Heart left ventricle (tissue), 16 donors: ENCODE measurements at places on chromosomes 7 and 10. TPM values are rescaled to one million over a fixed set of nuclear protein-coding genes. Genes with fewer than 3 reads are reported as not detected.

WNT8B gene
- polyA plus RNA-seq = not detected

- no peak overlapping the region for H3K27ac ChIP-seq
- DNase-seq = no peak
- peaks cover 8% of the 10 kb centered on the region for H3K4me1 ChIP-seq
- H3K4me3 ChIP-seq = no peak overlapping the region
- H3K36me3 ChIP-seq = no peaks in the 10 kb centered on the region
Measured at GRCh38 chr7:33075818-33076518, 13.4 kb upstream of the NT5C3A start.

- H3K4me1 ChIP-seq = no peaks in the 10 kb centered on the region
- H3K4me3 ChIP-seq = no peak overlapping the region
- DNase-seq = no peak
- no peak overlapping the region for H3K27ac ChIP-seq
Measured at GRCh38 chr7:72334066-72334465, 78.1 kb downstream of the CALN1 start.

DNA sequence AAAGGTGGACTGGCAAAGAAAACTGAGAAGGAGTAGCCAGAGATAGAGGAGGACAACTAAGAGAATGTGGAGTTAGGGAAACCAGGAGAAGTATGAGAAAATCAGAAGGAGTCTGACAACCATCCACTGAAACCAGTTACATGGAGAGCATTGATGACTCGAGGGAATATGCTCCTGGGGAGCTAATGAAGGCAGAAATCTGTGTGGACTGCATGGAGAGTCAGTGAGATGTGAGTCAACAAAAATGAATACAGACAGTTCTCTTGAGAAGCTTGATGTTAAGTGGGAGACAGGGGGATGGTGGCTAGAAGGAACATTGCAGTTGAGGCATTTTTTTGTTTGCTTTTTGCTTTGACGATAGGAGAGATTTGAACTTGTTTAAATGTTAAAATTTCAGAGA lies 34.3 kb upstream of the ZNF32 start:
- no peaks in the 10 kb centered on the region for H3K27me3 ChIP-seq
- H3K36me3 ChIP-seq = no peaks in the 10 kb centered on the region
- H3K4me3 ChIP-seq = no peak overlapping the region
- DNase-seq = no peak
- H3K4me1 ChIP-seq = peaks cover 7% of the 10 kb centered on the region

ATAD1 gene
- polyA plus RNA-seq = 17.5 TPM

GRCh38 chr10:75379212-75379724 lies 22.3 kb downstream of the ZNF503 start:
- no peaks in the 10 kb centered on the region for H3K27me3 ChIP-seq
- H3K4me1 ChIP-seq = no peaks in the 10 kb centered on the region
- no peak overlapping the region for H3K4me3 ChIP-seq
- no peak for DNase-seq

DNA sequence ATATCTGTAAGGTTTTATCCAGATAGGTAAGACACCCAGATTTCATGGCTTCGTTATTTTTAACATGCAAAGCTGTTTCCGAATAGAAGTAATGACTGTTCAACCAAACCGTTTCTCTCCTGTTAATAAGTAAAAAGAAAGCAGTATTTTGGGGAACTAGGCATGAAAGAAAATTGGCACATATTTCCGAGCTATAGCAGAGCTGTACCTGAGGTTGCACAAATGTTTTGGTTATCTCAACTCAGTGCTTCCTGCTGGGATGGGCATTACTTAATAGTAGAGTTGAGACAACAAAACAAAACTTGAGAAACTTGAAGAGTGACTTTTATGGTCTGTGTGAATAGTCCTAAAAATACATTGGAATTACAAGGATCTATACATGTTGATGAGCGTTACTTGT lies 564.3 kb upstream of the SORCS1 start:
- H3K27ac ChIP-seq = no peak overlapping the region
- H3K27me3 ChIP-seq = no peaks in the 10 kb centered on the region
- H3K36me3 ChIP-seq = no peaks in the 10 kb centered on the region
- H3K4me3 ChIP-seq = no peak overlapping the region

GRCh38 chr7:97697396-97697795 lies 34.5 kb upstream of the TAC1 start:
- no peak overlapping the region for H3K27ac ChIP-seq
- no peaks in the 10 kb centered on the region for H3K4me1 ChIP-seq
- H3K36me3 ChIP-seq = no peaks in the 10 kb centered on the region
- H3K4me3 ChIP-seq = no peak overlapping the region

DNA sequence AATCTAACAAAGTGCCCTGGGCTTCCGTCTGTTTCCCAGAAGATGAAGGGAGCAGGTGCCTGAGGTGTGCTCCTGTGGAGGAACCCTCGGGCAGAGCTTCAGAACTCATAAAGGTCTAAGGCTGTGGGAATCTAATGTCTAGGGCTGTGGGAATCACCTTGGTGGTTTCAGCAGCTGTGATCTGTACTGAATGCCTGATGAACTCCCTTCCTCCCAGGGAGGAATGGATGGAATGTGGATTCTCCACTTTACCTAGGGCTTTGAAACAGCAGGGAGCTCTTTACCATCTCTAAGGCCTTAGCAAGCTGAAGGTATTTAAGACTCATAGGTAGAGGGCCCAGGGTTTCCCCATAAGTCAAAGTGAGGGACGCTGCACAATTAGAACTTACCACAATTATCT lies 36.0 kb upstream of the SEMA3E start:
- no peaks in the 10 kb centered on the region for H3K4me1 ChIP-seq
- H3K36me3 ChIP-seq = no peaks in the 10 kb centered on the region
- DNase-seq = no peak
- no peak overlapping the region for H3K4me3 ChIP-seq
- no peak overlapping the region for H3K27ac ChIP-seq

DNA sequence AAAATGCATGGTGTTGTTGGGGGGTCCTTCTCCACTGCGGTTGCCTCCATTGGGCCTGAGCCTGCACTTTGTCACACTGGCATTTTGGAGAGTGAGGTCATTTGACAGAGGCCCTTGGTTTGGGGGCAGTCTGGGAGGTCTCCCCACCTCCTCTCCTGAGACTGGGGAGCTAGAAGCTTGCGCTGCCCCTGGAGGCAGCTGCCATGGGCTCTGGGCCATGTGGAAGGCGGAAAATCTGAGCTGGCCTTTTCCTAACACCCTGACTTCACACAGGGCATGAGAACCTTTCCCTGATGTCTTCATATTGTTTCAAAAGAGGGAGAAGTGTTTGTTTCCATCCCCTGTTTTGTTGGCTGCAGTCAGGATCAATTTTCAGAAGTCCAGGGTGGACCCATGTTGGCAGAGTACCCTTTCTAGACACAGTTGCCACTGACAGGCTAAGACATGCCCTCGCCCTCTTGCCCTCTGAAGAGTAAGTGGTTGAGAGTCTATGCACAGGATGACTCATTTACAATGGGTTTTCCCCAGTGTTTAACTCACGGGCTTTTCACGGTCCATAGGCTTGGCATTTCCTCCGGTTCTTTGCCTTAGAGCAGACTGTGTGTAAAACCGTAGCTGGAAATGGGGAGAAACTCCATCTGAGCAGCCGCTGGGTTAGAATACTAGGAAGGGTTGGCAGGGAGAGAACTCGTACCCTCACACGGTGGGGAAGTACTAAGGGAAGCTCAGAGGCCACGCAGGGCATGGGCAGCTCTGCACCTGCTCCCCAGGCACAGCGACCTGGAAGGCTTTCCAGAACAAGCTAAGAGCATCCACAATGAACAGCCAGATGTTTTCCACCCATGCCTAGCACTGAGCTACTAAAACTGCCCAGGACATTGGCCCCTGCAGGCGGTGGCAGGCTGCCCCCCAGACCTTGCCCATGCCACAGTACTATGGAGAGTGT lies 655.0 kb downstream of the SDK1 start:
- no peaks in the 10 kb centered on the region for H3K27me3 ChIP-seq
- H3K4me3 ChIP-seq = no peak overlapping the region
- DNase-seq = no peak
- no peaks in the 10 kb centered on the region for H3K4me1 ChIP-seq
- H3K36me3 ChIP-seq = no peaks in the 10 kb centered on the region
